ENCODE measurements at places on chromosomes 7 and 10.

- DNase-seq = no peak
Measured at GRCh38 chr10:58797356-58797755, 284.7 kb downstream of the BICC1 start.

GRCh38 chr10:3071405-3072198 is 4.3 kb downstream of the PFKP start:
- DNase-seq = peak; percentile 65

GRCh38 chr7:8353991-8354390 is 79.4 kb upstream of the NXPH1 start:
- no peak for DNase-seq

GRCh38 chr10:1257274-1257673 is 201.1 kb downstream of the WDR37 start:
- DNase-seq = no peak

GRCh38 chr10:32951111-32951510 is 6.9 kb downstream of the ITGB1 start:
- no peak for DNase-seq
